Nucleus accumbens (tissue), 56 donors: ENCODE measurements at places on chromosomes 13 and 19.

DNA sequence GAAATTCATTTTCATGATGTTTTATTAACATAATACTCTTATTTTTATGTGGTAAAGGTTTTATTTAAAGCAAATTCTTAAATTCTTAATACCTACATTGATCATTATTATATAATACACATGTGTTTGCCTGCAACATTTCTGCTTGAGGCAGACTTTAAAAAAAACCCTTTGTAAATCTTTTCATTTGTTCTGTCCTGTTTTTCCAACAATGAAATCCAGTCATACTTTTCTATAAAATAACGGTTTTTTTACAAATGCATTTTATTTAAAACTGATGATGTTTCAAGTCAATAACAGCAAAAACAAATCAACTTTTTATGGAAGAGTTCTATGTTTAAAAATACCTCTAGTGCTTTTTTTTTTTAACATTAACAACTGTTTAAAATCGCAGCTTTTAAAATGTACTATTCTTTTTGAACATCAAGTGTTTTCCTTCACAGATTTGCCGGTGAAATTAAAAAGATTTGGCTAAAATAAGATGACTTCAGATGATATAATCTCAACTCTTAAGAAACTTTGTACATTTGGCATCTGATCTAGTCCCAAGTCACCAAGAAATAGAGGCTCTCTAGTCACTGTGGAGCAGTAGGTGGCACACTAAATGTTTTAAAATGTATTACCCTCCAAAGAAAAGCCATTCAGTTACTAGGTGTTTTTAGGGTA, 5.1 kb downstream of the POU4F1 start:
- DNase-seq, result no peak

DNA sequence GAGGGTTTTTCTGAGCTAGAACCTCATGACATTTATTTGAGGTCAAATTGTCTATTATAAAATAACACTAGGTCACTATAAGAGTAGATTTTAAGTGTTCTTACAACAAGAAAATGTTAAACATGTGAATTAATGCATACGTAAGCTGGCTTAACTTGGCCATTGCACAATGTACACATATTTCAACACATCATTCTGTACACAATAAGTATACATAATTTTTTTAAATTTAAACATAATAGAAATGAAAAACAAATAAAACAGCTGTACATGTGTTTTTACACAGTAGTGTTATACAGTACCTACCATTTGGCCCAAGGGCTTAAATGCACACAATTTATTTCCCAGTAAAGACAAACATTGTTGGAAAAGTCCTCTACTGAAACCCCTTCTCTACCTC, 269.9 kb downstream of the DACH1 start:
- DNase-seq, result no peak

DNA sequence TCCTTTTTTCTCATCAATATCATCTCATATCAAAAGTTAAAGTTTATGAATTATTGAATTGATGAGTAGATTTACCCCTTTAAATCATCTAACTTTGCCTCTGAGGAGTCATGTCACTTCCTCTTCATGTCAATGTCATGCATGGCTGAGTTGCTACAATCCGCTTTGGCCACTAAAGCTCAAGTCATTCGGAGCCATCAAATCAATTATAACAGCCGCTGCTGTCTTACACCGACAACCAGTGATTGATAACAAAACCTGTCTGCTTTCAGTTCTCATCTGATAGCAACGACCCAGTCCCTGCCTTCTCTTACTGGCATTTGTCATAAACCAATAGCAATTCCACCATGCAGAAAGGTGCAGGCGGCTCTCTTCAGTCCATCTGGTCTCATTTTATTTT, 429.3 kb downstream of the DIAPH3 start:
- DNase-seq, result no peak

DNA sequence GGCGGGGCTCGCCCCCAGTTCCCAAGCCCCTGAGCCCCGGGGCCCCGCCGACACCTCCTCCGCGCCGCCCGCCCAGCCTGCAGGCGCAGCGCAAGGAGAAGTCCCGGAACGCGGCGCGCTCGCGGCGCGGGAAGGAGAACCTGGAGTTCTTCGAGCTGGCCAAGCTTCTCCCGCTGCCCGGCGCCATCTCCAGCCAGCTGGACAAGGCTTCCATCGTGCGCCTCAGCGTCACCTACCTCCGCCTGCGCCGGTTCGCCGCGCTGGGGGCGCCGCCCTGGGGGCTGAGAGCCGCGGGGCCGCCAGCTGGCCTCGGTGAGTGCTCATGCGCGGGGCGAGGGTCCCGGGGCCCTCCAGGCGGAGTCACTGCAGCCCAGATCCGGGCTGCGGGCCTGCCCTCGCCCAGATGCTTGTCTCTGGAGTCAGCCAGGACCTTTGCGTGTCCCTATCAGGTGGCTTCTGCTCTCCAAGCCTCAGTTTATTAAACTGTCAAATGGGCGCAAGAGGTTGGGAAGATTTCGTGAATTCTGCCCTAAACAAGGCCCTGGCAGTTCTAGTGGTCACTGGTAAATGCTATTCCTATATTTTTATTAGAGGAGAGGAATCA, 2.0 kb downstream of the NPAS1 start:
- DNase-seq, result no peak

DNA sequence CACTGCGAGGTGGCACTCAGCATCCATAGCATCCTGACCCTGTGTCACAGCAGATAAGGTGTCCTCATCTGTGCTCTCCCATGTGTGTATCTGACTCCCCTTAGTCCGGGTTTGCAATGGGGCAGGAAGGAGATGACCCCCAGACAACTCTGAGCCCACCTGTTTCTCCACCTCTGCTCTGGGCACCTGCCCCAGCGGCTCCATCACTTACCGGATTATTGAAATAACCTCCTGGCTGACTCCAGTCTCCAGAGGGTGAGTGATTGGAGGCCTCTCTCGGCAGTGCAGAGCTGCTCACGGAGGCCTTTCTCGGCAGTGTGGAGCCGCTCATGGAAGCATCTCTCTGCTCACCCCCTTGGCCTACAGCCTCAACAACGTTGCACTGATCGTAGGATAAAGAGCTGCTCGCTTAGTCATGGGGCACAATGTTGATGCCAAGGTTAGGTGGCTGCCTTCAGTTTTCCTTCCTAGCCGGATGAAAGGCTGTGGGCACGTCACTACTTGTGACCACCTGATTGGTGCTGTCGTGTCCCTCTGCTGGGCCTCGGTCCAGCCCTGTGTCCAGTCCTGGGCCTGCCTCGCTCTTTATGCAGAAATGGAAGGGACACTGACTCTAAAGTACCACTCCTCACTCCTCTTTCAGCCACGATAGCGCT, 67.6 kb downstream of the TEX29 start:
- no peak for DNase-seq

DNA sequence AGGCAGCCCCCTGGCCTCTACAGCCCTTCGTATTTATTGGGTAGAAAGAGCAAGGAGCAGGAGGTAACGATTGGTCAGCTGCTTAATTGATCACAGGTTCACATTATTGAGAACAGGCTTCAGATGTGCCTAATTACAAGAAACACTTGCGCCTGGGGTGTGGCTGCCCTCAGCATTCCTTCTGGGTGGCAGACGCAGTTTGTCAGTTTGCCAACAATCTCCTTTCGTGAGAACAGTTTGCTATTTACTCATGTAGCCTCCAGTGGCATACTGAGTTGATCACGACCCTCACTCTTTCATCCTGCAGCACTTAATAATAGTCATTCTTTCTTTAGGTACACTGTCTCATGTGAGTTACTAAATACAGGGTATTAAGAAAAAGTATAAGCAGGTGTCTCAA, 985.6 kb downstream of the SLITRK5 start:
- DNase-seq, result no peak
